ENCODE measurements at places on chromosomes 13 and 19.

GRCh38 chr19:6876748-6877147, 10.6 kb upstream of the ADGRE1 start:
- no peak for DNase-seq

DNA sequence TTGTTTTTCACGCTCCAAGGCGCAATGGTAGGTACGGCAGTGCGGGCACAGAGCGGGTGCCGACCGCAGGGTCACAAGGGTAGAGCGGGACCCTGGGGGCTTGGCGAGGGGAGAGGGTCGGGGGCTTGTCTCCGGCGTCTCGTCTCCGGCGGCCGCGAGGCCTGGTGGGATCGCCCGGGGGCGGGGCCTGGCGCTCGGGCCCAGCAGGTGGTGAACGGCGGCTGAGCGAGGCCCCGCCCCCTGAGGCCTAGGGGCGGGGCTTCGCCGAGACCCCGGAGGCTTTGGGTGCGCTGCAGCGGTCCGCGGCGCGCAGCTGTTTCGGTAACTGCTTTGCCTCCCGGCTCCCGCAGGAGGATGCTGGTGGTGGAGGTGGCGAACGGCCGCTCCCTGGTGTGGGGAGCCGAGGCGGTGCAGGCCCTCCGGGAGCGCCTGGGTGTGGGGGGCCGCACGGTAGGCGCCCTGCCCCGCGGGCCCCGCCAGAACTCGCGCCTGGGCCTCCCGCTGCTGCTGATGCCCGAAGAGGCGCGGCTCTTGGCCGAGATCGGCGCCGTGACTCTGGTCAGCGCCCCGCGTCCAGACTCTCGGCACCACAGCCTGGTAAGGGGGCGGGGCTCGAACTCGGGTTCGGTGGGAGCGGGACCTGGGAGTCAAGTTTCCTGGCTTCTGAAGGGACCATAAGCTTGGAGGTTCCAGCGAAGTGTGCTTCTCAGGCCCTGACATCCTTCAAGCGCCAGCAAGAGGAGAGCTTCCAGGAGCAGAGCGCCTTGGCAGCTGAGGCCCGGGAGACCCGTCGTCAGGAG, at the start of gene TSEN34:
Gene TSEN34 (plus strand): TSS at position 298 of the 800 bp plus-strand sequence. CDS start 57 bp downstream, at position 355.
- peak; percentile 74 for DNase-seq

GRCh38 chr19:35351411-35352176, 3.9 kb downstream of the FFAR1 start:
- no peak for DNase-seq

DNA sequence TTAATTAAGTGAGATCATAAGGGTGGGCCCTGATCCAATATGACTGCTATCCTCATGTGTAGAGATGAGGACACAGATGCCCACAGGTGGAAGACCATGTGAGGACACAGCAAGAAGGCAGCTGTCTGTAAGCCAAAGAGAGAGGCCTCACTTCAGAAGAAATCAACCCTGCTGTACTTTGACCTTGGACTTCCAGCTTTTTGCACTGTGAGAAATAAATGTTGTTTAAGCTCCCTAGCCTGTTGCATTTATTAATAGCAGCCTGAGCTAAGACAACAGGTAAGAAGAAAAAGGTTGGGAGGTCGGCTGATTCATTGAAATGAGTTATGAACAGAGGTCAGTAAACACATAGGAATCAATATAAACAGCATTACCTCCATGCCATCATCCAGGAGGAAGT, 14.8 kb downstream of the PARP4 start:
- DNase-seq: no peak

GRCh38 chr19:13984875-13985741, 21.0 kb downstream of the RFX1 start:
- DNase-seq: no peak

DNA sequence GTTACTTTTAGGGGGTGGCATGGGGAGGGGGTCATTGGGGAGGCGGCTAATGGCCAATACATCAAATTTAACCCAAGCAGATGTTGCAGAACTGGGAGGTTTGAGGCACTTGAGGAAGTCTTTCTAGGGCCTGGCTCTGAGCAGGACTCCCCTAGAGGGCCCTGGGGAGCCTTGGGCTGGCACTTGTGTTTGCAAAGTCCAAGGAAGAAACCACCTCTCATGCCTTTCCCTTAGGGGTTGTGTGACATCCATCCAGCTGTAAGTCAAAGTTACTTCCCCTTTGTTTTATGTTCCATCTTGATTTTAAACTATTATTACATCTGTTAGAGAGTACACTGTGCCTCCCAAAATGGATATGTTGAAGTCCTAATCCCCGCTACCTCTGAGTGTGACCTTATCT, 159.9 kb downstream of the KATNAL1 start:
- no peak for DNase-seq

- no peak for DNase-seq
Measured at GRCh38 chr13:45775401-45775963, 73.4 kb downstream of the CBY2 start.

Measured in CMK (cell line).